Stimulated activated CD4-positive, alpha-beta T cell treated with anti-CD3 and anti-CD28 coated beads, Interleukin-1b, Interleukin-23, amount 100 ng/mL, for 4 hours (primary cell): ENCODE measurements at places on chromosomes 11 and 22.

- DNase-seq = no peak
Measured at GRCh38 chr11:1878137-1879031, 13.3 kb downstream of the PRR33 start.

GRCh38 chr11:118415739-118416068, 14.3 kb downstream of the ATP5MG start:
- DNase-seq = no peak

DNA sequence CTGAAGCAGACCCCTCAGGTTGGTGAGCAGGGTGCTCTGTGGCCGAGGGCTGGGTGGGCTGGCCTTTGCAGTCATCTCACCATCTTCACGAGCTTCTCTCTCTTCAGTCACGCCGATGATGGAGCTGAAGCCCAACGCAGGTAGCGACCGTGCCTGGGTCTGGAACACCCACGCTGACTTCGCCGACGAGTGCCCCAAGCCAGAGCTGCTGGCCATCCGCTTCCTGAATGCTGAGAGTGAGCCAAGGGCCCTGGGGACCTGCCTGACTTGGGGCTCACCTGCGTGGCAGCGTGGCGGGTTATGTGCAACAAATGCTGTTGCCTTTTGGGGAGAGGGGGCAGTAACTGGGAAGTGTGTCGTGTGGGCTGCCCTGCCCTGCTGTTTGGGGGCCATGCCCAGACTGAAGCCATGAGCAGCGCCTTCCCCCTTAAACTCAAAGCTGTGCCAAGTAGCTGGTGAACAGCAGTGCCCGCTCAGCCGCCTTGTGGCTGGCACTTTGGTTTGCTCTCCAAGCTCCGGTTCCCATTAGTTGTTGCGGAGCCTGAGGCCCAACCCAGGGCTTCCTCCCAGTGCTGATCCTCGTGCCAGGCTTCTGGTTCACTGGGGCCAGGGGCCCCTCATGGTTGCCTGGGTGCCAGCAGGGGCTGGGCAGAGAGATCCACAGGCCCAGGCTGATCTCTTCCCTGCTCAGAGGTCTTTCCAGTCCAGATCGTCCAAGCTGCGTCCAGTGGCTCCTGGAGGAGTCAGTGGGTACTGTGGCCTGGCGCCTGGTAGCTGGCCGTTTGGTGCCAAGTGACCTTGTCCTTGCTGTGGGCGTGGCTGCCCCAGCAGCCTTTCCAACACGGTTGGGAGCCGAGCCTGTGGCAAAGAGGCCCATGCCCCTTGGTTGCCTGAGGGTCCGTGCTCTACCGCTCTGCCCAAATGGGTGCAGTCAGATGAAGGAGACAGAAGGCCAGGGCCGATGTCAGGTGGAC, 6.1 kb upstream of the ZDHHC8 start:
- no peak for DNase-seq

DNA sequence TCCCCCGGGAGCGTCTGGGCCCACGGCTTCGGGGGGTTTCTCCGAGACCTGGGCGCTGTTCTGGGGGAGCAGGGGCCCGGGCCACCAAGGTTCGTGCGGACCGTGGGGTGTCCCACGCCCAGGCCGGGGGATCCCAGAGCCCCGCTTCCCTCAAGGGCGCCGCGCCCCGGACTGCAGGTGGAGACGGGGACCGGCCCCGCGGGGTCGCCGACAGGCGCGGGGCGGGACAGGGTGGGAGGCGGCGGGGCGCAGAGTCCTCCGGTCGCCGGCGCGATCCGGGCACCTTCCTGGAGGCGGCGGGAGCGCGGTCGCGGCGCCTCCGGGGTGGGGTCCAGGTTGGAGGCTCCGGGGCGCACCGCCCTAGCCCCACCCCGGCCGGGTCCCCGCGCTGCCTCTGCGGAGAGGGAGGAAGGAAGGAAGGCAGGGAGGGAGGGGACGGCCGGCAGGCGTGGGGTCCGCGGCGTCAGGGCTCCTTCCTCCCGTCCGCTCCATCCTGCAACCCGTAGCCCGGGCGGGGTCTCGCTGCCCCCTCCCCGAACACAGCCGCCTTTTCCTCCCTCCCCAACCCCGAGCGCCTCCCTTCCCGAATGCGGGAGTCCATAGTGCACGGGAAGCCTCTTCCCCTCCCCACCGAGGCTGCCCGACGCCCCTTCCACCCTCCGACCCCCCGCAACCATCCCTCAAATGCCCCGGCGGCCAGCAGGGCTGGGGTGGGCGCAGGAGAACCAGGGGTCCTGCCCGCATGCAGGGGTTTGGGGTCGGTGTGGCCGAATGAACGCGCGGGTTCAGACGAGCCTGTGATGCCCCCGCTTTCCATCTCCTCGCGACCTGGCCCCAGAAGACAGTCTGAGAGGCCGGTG, 4.3 kb upstream of the ZBED4 start:
- no peak for DNase-seq

GRCh38 chr22:28232204-28232603, 313.1 kb upstream of the PITPNB start:
- DNase-seq = no peak

- DNase-seq = no peak
Measured at GRCh38 chr22:40240686-40241085, 63.0 kb downstream of the TNRC6B start.

GRCh38 chr11:44191322-44192016, 96.0 kb downstream of the EXT2 start:
- DNase-seq = no peak

- DNase-seq = no peak
Measured at GRCh38 chr11:67260406-67260805, 5.9 kb upstream of the GRK2 start.

DNA sequence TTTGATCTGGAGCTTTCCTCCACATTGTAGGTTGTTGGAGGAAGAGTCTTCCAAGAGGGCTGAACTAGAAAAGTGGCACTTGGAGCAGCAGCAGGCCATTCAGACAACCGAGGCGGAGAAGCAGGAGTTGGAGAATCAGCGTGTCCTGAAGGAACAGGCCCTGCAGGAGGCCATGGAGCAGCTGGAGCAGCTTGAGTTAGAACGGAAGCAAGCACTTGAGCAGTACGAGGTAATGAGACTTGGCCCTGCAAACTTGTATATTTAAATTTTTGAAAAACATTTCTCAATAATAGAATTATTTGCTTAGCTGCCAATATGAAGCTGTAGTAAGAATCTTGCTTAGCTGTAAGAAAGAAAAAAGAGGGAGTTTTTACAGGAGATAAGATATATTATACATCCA, 84.0 kb downstream of the SWAP70 start:
- DNase-seq = no peak

DNA sequence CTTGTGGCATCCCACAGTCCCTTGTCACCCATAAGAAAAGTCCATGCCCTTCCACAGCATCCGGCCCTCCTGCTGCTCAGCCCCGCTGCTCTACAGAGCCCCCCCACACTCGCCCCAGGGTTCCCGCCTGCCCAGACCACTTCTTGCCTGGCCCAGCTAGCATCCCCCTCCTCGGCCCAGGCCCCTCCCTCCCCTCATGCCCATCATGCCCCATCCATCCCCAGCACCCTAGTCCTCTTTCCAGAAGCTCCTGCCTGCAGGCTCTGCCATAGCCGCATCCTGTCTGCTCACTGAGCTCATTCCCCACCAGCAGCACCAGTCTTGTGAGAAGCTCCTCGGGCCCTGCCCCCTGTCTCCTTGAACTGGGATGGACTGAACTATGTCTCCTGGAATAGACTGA, 54.4 kb downstream of the LINC01488 start:
- DNase-seq = no peak

GRCh38 chr11:122246874-122247273, 130.9 kb upstream of the BLID start:
- no peak for DNase-seq

DNA sequence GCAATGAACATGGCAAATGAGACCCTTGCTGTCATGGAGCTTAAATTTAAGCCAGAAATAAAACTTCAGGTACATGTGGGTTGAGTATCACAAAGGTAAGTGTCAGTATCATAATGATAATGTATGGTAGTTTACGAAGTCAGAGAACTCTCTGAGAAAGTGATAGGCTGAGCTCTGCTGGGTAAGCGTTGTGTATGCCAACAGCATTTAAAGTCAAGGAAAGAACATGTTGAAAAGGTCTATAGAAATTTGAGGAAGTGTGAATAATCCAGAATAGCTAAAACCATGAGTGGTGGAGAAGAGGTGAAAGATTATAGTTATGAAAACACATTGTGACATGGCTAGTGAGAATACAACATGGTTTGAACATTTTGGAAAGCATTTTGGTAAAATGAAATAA, 17.4 kb upstream of the CTSC start:
- no peak for DNase-seq

DNA sequence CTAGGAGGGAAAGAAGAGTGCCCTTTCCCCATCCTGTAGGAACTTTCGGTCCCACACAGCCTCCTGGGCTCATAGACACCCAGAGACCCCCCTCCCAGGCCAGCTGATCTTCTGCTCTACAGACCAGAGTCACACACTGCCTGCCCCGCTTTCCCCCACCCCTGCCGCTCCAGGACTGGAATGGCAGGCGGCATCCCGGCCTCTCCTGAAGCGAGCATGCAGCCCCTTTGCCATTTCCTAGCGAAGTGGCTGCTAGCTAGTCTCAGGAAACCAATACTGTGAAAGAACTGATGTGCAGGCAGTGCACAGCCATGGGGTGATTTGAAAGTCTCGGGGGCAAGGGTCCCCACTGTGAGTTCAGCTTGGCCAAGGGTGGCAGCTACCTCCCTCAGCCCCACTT, 8.3 kb downstream of the PICK1 start:
- DNase-seq = no peak

GRCh38 chr11:92050305-92050704, 174.3 kb upstream of the FAT3 start:
- DNase-seq = no peak

DNA sequence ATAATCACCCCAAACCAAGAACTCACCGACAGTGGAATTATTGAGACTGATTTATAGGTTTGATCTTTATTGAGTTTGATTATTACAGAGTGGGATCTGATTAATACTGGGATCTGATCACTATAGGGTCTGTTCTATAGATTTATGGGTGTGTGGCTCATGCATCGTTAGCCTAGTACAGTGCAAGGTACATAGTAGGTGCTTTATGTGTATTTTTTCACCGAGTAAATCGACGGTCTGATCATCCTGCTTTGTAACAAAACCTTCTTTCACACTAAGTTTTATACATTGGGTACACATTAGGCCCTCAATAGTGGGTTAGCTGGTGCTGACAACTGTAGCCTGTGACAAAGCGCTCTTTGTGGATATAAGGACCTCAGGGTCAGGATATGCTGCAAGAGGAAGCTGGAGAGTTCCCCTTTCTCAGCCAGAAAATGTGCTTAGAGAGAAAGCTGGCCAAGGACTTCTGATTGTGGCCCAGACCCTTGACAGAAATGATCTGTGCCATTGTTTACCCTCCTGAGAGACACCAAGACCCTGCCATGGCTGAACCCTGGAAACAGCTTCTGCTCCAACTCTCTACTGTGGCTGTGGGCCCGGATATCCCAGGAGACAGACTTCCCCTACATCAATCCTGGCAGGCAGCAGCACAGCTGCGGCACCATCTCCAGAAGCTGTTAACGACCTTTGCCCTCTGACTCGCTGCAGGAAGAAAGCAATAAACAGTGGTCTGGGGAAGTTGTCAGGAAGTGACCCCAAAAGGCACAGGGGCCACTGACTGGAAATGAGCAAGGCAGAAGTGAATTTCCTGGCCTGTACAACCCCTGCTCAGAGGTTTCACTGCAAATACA, 16.1 kb upstream of the TPP1 start:
- DNase-seq = no peak

- DNase-seq = no peak
Measured at GRCh38 chr11:134118006-134118405, 49.1 kb downstream of the JAM3 start.

DNA sequence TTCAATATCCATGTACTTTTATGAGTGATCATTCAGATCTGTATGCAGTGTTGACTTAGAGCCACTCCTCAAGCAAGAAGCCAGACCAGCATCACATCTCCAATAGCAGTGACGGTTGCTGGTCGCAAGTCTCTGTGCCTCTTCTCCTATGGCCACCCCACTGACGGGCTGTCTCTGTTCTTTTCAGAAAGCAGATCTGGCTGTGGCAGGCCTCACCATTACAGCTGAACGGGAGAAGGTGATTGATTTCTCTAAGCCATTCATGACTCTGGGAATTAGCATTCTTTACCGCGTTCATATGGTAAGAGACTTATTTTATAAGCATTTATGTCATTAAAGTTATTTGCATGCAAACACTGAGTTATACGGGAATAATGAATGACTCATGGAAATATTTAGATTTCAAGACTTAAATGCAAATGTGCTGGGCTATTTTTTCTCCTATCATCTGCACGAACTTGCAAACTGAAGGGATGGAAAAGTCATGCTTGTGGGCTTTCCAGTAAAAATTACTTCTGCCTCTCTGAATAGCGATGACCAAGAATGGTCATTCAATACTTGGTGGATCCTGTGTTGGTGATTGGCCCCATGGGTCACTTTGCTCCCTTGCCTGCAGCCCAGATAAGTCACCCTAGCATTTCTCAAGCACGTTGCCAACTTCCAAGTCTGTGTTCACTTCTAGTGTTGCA, 83.6 kb upstream of the TBCEL start:
- no peak for DNase-seq

DNA sequence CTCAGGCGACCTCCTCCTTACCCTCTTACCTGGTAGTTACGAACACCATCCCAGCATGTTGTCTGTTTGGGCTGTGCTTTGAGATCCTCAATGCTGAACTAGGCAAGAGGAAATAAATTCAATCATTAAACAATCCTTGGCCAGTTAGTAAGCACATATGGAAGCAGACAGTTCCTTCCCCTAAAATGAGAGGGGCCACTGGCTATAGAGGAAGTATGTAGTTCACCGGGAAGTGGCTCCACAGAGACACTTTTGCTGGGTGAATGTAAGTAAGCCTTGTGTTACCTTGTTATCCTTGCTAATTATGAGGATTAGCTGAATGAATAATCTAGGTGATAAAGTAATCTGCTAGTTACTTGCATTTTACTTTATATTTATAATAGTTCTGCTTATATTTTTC, 2.9 kb downstream of the THYN1 start:
- no peak for DNase-seq

- no peak for DNase-seq
Measured at GRCh38 chr22:38075105-38075825, 8.7 kb downstream of the SLC16A8 start.

- no peak for DNase-seq
Measured at GRCh38 chr11:96332126-96332771, 10.7 kb downstream of the MAML2 start.

GRCh38 chr22:43288807-43289420, 54.3 kb downstream of the SCUBE1 start:
- DNase-seq = no peak
